ENCODE measurements at places on chromosomes 6 and 20.

DNA sequence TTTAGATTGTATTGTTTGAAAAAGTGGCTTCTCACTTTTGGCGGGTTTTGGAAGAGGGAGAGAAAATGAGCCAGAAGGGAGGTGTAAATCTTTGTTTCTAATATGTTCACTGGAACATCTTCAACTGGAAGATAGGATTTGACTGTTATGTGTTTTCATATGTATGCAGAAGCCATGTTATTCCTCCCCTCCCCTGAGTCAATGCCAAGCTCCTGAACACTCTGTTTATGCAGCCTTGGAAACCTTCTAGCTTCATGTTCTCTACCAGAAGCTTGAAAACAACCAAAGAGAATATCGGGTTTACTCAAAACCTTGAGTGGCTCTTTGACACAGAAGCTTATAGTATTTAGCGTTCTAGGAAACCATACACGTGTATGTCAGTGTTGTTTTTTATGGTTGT, 279.1 kb downstream of the PRL start:
- DNase-seq = no peak

DNA sequence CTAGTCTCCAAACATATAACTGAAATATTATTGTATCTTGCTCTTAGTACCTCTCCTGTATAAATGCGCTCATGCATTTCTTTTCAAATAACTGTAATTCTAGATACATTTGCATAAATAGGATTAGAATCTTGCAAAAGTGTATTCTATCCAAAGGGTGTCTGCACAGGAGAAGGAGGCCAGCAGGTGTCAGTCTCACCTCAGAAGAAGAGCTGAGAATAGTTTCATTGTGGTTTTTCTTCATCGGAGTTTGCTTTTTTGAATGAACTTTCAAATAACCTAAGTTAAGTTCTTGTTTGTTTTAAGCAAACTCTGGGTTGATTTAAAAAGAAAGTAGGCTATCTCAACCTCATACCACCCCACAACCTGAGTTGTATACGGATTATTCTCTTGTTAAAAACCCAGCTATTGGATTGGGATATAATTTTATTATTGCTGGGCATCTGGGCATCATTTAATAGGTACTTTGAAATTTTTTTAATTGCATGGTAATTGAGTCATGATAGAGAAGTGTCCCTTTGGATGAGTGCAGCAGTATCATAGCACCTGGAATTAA, 125.0 kb upstream of the MLIP start:
- DNase-seq = peak; percentile 55

- no peak for DNase-seq
Measured at GRCh38 chr6:43669050-43669921, 18.3 kb downstream of the MRPS18A start.

- peak; percentile 16 for DNase-seq
Measured at GRCh38 chr6:3239110-3239830, 11.8 kb upstream of the TUBB2B start.

GRCh38 chr6:43078691-43079090, 2.6 kb downstream of the PTK7 start:
- DNase-seq = no peak

GRCh38 chr6:148874698-148875293, 128.0 kb downstream of the UST start:
- DNase-seq = peak; percentile 79

- DNase-seq = no peak
Measured at GRCh38 chr20:45372241-45372640, 5.9 kb downstream of the TP53TG5 start.

DNA sequence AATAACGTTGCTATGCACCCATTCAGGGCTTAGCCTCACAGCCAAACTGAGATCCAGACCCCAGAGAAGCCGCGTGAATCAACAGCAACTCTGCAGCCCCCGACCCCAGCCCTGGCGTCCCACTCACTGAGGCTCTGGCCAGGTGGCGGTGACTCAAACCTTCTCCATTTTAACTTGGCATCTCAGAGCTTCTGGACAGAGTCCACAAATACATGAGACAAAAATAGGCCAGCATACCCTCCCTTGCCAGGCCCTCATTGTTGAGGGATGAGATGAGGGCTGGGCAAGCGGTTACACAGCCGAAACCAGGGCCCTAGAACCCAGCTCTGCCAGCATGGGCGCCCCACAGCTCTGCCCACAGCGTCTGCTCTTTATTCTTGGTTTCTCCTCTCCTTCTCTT, 118.4 kb downstream of the MYLK4 start:
- no peak for DNase-seq

- no peak for DNase-seq
Measured at GRCh38 chr6:100261486-100261885, 203.2 kb downstream of the SIM1 start.

GRCh38 chr6:32603888-32604287, 14.2 kb upstream of the HLA-DRB1 start:
- no peak for DNase-seq

GRCh38 chr6:87225937-87226336, 70.6 kb downstream of the ZNF292 start:
- no peak for DNase-seq

GRCh38 chr20:59047938-59048680, 5.5 kb upstream of the PRELID3B start:
- no peak for DNase-seq

DNA sequence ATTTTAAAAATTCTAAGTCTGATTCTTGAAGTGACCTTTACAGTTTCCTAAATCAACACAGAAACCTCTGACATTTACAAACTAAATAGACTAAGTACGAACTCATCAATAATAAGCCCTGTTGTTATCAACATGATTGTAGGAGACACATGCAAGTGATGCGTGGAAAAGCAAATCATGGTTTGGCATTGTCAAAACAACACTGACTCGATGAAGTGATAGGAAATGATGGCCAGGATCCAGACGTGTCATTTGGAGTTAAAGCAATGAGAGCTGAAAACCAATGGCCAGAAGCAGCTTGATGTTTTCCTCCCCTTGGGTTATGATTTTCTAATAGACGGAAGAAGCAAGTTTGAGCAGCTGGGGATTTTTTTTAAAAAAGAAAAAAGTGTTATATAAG, 117.4 kb upstream of the FAM184A start:
- DNase-seq = peak; percentile 33

- no peak for DNase-seq
Measured at GRCh38 chr6:166952567-166953486, 3.5 kb downstream of the RNASET2 start.

GRCh38 chr6:141437685-141438084, 695.0 kb upstream of the GJE1 start:
- no peak for DNase-seq

GRCh38 chr20:9831032-9831431, 7.8 kb downstream of the PAK5 start:
- no peak for DNase-seq

- DNase-seq = no peak
Measured at GRCh38 chr20:10681494-10681893, 7.7 kb upstream of the JAG1 start.

Measured in NCI-H69 (cell line).